ENCODE measurements at places on chromosomes 7 and 10.

DNA sequence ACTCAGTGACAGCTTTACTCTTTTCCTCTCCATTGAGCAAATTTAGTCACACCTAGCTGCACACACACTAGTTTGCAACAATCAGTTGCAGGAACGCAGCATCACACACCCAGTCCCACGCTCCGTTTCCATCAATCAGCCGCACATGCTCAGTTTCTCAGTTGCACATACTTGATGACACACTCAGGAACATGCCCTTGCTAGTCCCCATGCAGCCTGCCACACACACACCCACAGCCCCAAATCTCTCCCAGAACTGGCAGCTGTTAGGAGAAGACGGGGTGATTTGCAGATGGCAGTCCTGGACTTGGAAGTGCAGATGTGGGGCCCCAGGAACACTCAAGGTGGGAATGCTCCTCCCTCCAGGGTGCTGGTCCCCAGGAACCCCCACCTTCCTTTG is 7.7 kb downstream of the LBX1 start:
- no peak for DNase-seq
- no peak overlapping the region for H3K4me3 ChIP-seq
- H3K27ac ChIP-seq, result no peak overlapping the region
- peaks cover 55% of the 10 kb centered on the region for H3K4me1 ChIP-seq
- peaks cover 90% of the 10 kb centered on the region for H3K27me3 ChIP-seq
- H3K36me3 ChIP-seq, result no peaks in the 10 kb centered on the region

- H3K27me3 ChIP-seq, result no peaks in the 10 kb centered on the region
- H3K27ac ChIP-seq, result no peak overlapping the region
- H3K4me3 ChIP-seq, result no peak overlapping the region
Measured at GRCh38 chr7:6228361-6229229, 43.8 kb downstream of the CYTH3 start.

GRCh38 chr10:59382831-59383295 is 20.5 kb upstream of the FAM13C start:
- H3K36me3 ChIP-seq, result no peaks in the 10 kb centered on the region
- no peak for DNase-seq
- no peaks in the 10 kb centered on the region for H3K4me1 ChIP-seq

DNA sequence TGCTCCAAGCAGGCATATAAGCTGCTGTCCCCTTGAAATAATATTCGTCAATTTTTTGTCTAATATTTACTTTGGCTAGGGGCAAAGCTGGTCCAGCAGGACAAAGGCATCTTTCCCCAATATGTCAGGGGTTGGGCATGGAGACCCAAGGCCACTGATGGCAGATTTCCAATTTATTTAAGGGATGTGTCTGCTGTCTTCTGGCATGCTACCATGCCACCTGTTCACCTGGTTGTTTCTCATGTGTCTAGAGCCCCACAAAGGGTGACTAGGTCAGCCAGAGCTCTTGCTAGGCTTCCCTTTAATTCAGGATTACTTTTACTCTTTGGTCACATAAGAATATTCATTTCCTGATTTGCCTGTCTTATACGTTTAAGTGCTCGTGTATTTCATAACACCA is 22.1 kb upstream of the SYPL1 start:
- H3K4me3 ChIP-seq, result no peak overlapping the region
- H3K36me3 ChIP-seq, result no peaks in the 10 kb centered on the region
- DNase-seq, result no peak
- H3K27me3 ChIP-seq, result no peaks in the 10 kb centered on the region

DNA sequence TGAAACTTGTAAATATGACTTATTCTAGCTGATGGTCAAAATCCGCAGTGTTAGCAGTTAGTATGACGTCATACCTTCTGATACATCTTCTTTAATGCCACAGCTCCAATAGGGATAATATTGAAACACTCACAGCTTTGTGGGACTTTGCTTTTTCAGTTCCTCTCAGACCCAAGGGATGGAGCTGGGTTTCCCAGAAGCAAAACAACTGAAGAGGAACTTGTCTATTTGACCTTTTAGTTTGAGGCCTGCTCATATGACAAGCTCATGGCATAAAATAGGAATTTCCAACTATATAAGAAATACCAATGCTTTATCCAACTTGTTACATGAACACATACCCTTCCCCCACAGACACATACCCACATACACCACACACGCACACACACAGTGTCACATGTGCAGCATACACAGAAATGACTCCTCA is 31.6 kb upstream of the C10orf67 start:
- no peak for DNase-seq
- no peaks in the 10 kb centered on the region for H3K4me1 ChIP-seq
- no peak overlapping the region for H3K27ac ChIP-seq

DNA sequence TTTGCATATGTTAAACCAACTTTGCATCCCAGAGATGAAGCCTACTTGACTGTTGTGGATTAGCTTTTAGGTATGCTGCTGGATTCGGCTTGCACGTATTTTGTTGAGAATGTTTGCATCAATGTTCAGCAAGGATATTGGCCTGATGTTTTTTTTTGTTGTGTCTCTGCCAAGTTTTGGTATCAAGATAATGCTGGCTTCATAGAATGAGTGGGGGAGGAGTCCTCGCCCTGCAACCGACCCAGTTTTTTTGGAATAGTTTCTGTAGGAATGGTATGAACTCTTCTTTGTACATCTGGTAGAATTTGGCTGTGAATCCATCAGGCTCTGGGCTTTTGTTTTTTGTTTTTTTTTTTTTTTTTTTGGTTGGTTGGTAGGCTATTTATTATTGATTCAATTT is 147.9 kb downstream of the AHR start:
- no peaks in the 10 kb centered on the region for H3K27me3 ChIP-seq
- no peaks in the 10 kb centered on the region for H3K36me3 ChIP-seq
- no peak overlapping the region for H3K27ac ChIP-seq
- H3K4me1 ChIP-seq, result no peaks in the 10 kb centered on the region
- no peak for DNase-seq

- H3K27me3 ChIP-seq, result no peaks in the 10 kb centered on the region
- no peak overlapping the region for H3K4me3 ChIP-seq
- no peaks in the 10 kb centered on the region for H3K36me3 ChIP-seq
- H3K4me1 ChIP-seq, result no peaks in the 10 kb centered on the region
Measured at GRCh38 chr10:47013507-47014154, 102.4 kb downstream of the PTPN20 start.

GRCh38 chr7:4706384-4707216 is 24.5 kb downstream of the FOXK1 start:
- DNase-seq, result no peak
- no peak overlapping the region for H3K27ac ChIP-seq
- H3K36me3 ChIP-seq, result peaks cover 4% of the 10 kb centered on the region
- no peaks in the 10 kb centered on the region for H3K4me1 ChIP-seq
- no peaks in the 10 kb centered on the region for H3K27me3 ChIP-seq

DNA sequence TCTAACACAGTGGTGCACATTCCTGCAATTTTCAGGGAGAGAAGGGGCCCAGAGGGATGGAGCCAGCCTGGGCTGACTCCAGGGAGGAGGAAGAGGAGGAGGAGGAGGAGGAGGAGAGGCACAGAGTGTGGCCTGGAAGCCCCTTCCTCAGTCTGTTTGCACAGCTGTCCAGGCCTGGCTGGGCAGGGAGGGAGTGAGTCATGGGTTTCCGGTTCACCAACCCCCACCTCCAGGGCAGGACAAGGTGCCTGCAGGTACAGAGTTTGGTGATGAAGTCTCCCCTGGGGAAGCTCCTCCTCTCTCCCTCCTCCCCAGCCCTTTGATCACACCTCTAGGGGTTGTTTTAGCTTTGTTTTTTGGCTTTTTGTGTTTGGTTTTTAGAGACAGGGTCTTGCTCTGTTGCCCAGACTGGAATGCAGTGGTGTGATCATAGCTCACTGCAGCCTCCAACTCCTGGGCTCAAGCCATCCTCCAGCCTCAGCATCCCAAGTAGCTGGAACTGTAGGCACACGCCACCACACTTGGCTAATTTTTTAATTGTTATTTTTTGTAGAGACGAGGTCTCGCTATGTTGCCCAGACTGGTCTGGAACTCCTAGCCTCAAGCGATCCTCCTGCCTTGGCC is 77.5 kb upstream of the CUX1 start:
- peaks cover 5% of the 10 kb centered on the region for H3K4me1 ChIP-seq
- H3K27ac ChIP-seq, result no peak overlapping the region
- no peaks in the 10 kb centered on the region for H3K36me3 ChIP-seq
- H3K27me3 ChIP-seq, result no peaks in the 10 kb centered on the region
- H3K4me3 ChIP-seq, result no peak overlapping the region
- DNase-seq, result no peak

DNA sequence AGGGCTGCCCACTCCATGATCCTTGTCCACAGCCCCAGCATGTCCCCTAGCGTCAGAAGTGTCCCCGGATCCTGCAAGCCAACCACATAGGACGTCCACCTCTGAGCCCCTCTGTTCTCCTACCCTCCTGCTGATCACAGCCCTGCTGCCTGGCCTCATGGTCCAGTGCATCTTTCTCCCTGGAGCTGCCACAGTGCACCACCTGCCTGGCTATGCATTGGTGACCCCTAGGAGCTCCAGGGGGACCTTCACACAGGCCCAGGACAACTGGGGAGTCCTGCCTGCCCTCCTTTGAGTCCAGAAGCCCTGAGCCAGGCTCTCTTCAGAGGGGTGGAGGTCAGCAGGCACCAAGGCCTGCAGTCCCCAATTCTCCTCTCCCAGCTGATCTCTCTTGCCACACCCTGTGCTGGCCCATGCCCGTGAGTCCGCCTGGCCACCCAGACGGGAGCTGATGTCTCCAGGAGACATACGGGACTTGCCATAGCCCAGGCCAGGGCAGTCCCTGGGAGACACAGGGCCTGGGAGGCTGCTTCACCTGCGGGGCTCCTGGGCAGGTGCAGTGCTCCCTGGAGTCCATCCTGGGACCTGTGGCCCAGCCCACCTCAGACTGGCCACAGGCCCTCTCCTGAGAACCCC is 77.4 kb upstream of the RET start:
- H3K27ac ChIP-seq, result no peak overlapping the region
- H3K4me3 ChIP-seq, result no peak overlapping the region
- no peaks in the 10 kb centered on the region for H3K36me3 ChIP-seq
- H3K27me3 ChIP-seq, result no peaks in the 10 kb centered on the region
- no peaks in the 10 kb centered on the region for H3K4me1 ChIP-seq

GRCh38 chr10:49115015-49115795 is at the start of gene VSTM4:
TSS of gene VSTM4 (minus strand) at chr10:49115522. CDS start at chr10:49115485, 37 bp downstream.
- H3K4me3 ChIP-seq, result no peak within 1 kb of the TSS
- H3K27ac ChIP-seq, result no peak within 1 kb of the TSS
- H3K27me3 ChIP-seq, result peaks cover 7% of the 10 kb centered on the region
- H3K4me1 ChIP-seq, result peaks cover 3% of the 10 kb centered on the region
- no peaks in the 10 kb centered on the region for H3K36me3 ChIP-seq

DNA sequence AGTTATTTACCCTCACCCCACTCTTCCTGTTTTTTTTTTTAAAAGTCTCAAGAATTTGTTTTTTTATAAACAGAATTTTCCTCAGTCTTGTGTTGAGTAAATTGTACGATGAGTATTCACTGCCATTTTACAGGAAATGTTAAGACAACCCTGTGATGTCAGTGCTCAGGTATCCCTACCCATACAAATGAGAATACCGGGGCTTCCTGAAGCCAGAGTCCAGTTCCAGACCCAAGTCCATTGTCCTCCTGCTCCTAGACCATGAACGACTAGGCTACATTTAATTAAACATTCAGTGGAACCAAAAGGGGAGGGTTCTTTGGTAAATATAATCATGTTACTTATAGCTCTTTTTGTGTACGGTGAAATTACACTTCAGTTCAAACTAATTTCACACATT is 79.2 kb downstream of the GNAI1 start:
- DNase-seq, result no peak
- no peak overlapping the region for H3K4me3 ChIP-seq
- H3K36me3 ChIP-seq, result no peaks in the 10 kb centered on the region
- H3K27ac ChIP-seq, result no peak overlapping the region

- H3K4me1 ChIP-seq, result no peaks in the 10 kb centered on the region
- no peak overlapping the region for H3K4me3 ChIP-seq
- no peak overlapping the region for H3K27ac ChIP-seq
- no peak for DNase-seq
- no peaks in the 10 kb centered on the region for H3K27me3 ChIP-seq
Measured at GRCh38 chr10:61877887-61878739, 23.4 kb upstream of the ARID5B start.

GRCh38 chr10:290026-290725 is 154.9 kb downstream of the ZMYND11 start:
- no peak overlapping the region for H3K27ac ChIP-seq
- no peak for DNase-seq
- no peaks in the 10 kb centered on the region for H3K4me1 ChIP-seq

DNA sequence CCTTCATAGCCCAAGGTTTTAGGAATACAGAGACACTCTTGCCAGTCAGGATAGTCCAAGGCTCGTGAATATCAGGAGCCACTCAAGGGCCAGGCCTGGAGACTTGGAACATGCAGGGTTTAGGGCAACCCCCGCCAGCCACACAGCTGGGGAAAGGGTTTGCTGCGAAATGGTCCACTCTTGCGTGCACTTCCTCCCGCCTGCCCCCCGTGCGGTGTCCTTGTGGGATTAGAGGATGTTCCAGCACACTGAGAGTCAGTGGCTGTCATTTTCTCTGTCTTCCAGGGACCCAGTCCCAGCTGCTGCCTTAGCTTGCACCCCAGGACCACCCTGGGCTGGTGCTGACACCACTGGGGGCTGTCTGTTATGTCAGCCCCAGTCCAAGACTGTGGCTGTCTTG is 38.5 kb downstream of the POR start:
- no peak overlapping the region for H3K4me3 ChIP-seq
- H3K27ac ChIP-seq, result no peak overlapping the region

DNA sequence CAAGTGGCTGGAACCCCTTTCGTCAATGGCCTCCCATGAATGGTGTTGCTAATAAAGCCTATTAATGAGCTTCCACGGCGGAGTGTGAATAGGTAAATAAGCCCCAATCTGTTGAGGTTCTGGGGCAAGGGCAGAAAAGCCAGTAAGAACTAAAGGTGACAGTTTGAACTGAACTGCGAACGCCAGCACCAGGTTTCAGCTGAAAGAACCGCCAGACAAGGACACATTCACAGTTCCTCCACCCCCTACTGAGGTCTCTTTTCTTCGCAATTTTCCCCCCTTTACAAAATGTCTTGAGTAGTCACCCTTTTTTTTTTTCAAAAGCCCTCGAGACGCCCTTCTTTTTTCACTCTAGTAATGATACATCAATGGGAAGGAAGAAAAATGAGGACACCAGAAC is 2.4 kb upstream of the FGFR2 start:
- no peak overlapping the region for H3K27ac ChIP-seq
- H3K4me3 ChIP-seq, result no peak overlapping the region
- H3K4me1 ChIP-seq, result peaks cover 6% of the 10 kb centered on the region
- DNase-seq, result no peak
- peaks cover 6% of the 10 kb centered on the region for H3K27me3 ChIP-seq

- H3K27ac ChIP-seq, result no peak overlapping the region
- DNase-seq, result no peak
- H3K36me3 ChIP-seq, result no peaks in the 10 kb centered on the region
- no peaks in the 10 kb centered on the region for H3K27me3 ChIP-seq
- H3K4me1 ChIP-seq, result no peaks in the 10 kb centered on the region
Measured at GRCh38 chr10:130486906-130487305, 350.7 kb downstream of the GLRX3 start.
